ENCODE measurements at places on chromosomes 6 and 20.

DNA sequence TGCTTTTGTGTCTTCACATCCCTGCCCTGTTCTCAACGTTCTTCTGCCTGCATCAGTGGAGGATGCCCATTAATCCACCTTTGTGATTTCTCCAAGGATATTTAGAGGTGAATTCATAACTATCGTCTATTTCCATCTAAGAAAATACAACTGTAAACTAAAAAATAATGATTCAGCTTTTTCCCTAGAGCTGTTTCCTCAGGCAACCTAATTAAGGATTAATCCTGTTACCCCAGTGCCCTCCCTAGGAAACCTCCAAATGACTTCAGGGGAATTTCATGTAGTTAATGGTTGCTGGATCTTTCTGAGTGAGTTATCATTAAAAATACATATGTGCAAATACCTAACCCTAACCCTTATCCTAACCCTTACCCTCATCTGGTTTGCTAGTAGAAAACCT, 14.6 kb upstream of the AFDN start:
- DNase-seq = no peak

DNA sequence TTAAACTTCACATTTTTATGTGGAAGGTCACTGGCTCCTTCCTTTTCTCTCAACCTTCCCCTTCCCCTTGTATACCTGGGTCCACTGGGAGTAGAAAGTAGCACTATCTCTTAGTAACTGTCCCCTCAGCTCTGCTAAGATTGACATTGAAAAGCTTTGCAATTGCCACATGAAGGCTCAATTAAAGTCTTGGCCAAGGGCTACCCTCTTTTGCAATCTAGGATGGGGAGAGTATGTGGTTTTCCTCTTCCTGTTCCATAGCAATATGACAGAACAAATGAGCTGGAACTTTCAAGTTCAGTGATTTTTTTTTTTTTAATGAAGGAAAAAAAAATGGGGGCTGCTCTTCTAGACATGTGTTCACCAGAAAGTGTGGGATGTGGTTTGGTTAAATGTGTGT, 37.1 kb downstream of the PROKR2 start:
- no peak for DNase-seq

DNA sequence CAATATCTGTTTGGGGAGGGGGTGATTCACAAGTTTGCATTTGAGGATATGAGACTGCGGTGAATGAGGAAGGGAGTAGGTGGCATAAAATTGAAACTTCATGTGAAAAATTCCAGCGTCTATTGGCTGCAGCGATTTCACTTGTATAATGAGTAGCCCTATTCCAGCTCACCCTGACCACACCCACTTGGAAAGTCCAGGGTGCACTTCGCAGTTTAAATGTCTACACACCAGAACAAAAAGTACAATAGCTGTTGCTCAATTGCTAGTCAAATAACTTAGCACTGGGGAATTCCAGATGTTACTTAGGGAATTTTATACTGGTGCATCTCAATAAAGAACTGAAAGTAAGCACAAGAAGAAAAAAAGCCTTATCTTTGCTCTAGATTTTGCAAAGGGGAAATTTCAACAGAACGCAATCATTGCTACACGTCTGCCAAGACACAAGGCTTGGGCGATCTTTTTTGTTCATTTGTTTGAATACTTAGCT, 6.3 kb downstream of the TNFAIP3 start:
- no peak for DNase-seq

GRCh38 chr20:62900692-62901584, 25.4 kb downstream of the DIDO1 start:
- DNase-seq = no peak

All from retinal pigment epithelial cell (primary cell).